Ovary (tissue), 10 donors: ENCODE measurements at places on chromosomes 5 and 9. TPM values are rescaled to one million over a fixed set of nuclear protein-coding genes. Genes with fewer than 3 reads are reported as not detected.

The TNC gene
- polyA plus RNA-seq, result 108 TPM

The SLC1A1 gene
- polyA plus RNA-seq, result 3.1 TPM

The ENC1 gene
- polyA plus RNA-seq, result 57.2 TPM

The TTC16 gene
- 0.06 TPM for polyA plus RNA-seq

The MRNIP gene
- 26.9 TPM for polyA plus RNA-seq

The SLC26A2 gene
- polyA plus RNA-seq, result 13.3 TPM

The KCNIP1 gene
- 0.69 TPM for polyA plus RNA-seq

The GMCL2 gene
- not detected for polyA plus RNA-seq

The TAF11L9 gene
- not detected for polyA plus RNA-seq

The IL13 gene
- not detected for polyA plus RNA-seq

The KIF20A gene
- polyA plus RNA-seq, result 3.1 TPM

The NKD2 gene
- polyA plus RNA-seq, result not detected

The PRRT1B gene
- not detected for polyA plus RNA-seq

The CDX1 gene
- polyA plus RNA-seq, result 0.18 TPM

The HNRNPAB gene
- 106 TPM for polyA plus RNA-seq

The INSL4 gene
- polyA plus RNA-seq, result not detected

The RNF224 gene
- not detected for polyA plus RNA-seq

The TRIM7 gene
- polyA plus RNA-seq, result 0.45 TPM

The PCDHGC5 gene
- polyA plus RNA-seq, result 0.19 TPM

The RELL2 gene
- polyA plus RNA-seq, result not detected

The CHSY3 gene
- 5.5 TPM for polyA plus RNA-seq

The GRM6 gene
- not detected for polyA plus RNA-seq

The DBH gene
- 0.28 TPM for polyA plus RNA-seq

The BRINP1 gene
- polyA plus RNA-seq, result 0.32 TPM

The ROPN1L gene
- polyA plus RNA-seq, result 0.30 TPM

The BTNL8 gene
- 0.04 TPM for polyA plus RNA-seq

The SLC1A3 gene
- 5.2 TPM for polyA plus RNA-seq

The IFNA21 gene
- polyA plus RNA-seq, result not detected

The NOXA1 gene
- polyA plus RNA-seq, result not detected

The WDR38 gene
- not detected for polyA plus RNA-seq

The GRHPR gene
- polyA plus RNA-seq, result 93.2 TPM

The MED22 gene
- 24.5 TPM for polyA plus RNA-seq

The ORM1 gene
- not detected for polyA plus RNA-seq

The GPX3 gene
- 635 TPM for polyA plus RNA-seq

The GNA14 gene
- 9.2 TPM for polyA plus RNA-seq

The DDX46 gene
- polyA plus RNA-seq, result 37.1 TPM

The NUTM2G gene
- not detected for polyA plus RNA-seq

The FAM153A gene
- polyA plus RNA-seq, result 3.9 TPM

The SLC6A19 gene
- not detected for polyA plus RNA-seq

The PIP5K1B gene
- 3.3 TPM for polyA plus RNA-seq

The CD274 gene
- 0.57 TPM for polyA plus RNA-seq

The PTGER4 gene
- polyA plus RNA-seq, result 3.5 TPM

The RNF183 gene
- polyA plus RNA-seq, result not detected

The GOLGA1 gene
- 7.6 TPM for polyA plus RNA-seq
